Hair follicle dermal papilla cell (primary cell): ENCODE measurements at places on chromosomes 7 and 10. TPM values are rescaled to one million over a fixed set of nuclear protein-coding genes. Genes with fewer than 3 reads are reported as not detected.

NPC1L1 gene
- not detected in 2 replicates for total RNA-seq

STEAP1 gene
- 44.4 and 50.0 TPM in 2 replicates for total RNA-seq

PDE6C gene
- not detected in 2 replicates for total RNA-seq

PTN gene
- 14.6 and 14.8 TPM in 2 replicates for total RNA-seq

SPAM1 gene
- not detected in 2 replicates for total RNA-seq
